ENCODE measurements at places on chromosomes 7 and 10. TPM values are rescaled to one million over a fixed set of nuclear protein-coding genes. Genes with fewer than 3 reads are reported as not detected.

The TSPAN12 gene
- total RNA-seq, result 0.92 TPM

The PRR15 gene
- total RNA-seq, result 0.92 TPM

The SHH gene
- total RNA-seq, result not detected

The ZNF679 gene
- not detected for total RNA-seq

GRCh38 chr10:116665541-116666125, 44.9 kb downstream of the PNLIPRP2 start:
- ATAC-seq, result no peak

Measured in esophagus mucosa (tissue), 1 donor.